ENCODE measurements at places on chromosomes 7 and 10.

GRCh38 chr7:140021603-140022002 lies 41.1 kb downstream of the PARP12 start:
- DNase-seq: no peak

GRCh38 chr7:27605689-27606269 lies 56.9 kb downstream of the HIBADH start:
- peak; percentile 45 for DNase-seq

DNA sequence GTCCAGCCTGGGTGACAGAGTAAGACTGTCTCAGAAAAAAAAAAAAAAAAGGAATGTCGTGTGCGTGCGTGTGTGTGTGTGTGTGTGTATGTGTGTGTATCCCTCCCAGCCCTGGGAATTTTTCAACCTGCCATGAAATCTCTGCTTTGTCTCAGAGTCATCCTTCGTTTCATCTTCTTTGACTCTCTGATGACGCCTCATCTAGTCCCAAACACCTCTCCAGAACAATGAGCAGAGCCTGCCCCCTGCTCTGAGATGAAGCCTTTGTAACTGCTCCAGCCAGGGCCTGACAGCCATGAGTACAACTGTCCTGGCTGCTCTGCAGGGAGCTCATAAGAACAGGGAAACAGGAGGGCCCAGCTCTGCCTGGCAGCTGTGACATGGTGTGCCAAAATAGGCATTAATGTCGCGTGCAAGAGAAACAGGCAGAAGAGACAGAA lies 149.5 kb downstream of the FAM107B start:
- no peak for DNase-seq

- DNase-seq: peak; percentile 86
Measured at GRCh38 chr7:32506266-32507054, 11.2 kb downstream of the AVL9 start.

GRCh38 chr10:47231414-47231813 lies 68.6 kb upstream of the GDF10 start:
- DNase-seq: no peak

DNA sequence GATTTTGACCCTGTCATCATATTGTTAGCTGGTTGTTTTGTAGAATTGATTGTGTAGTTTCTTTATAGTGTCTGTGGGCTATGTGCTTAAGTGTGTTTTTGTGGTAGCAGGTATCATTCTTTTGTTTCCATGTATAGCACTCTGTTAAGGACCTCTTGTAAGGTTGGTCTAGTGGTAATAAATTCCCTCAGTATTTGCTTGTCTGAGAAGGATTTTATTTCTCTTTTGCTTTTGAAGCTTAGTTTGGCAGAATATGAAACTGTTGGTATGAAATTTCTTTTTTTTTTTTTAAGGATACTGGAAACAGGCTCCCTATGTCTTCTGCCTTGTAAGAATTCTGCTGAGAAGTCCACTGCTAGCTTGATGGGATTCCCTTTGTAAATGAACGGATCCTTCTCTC lies 1073.4 kb downstream of the LRMDA start:
- no peak for DNase-seq

GRCh38 chr10:48656241-48656913 lies 28.3 kb upstream of the WDFY4 start:
- DNase-seq: peak; percentile 93

GRCh38 chr7:88686468-88687229 lies 72.9 kb upstream of the ZNF804B start:
- DNase-seq: no peak

DNA sequence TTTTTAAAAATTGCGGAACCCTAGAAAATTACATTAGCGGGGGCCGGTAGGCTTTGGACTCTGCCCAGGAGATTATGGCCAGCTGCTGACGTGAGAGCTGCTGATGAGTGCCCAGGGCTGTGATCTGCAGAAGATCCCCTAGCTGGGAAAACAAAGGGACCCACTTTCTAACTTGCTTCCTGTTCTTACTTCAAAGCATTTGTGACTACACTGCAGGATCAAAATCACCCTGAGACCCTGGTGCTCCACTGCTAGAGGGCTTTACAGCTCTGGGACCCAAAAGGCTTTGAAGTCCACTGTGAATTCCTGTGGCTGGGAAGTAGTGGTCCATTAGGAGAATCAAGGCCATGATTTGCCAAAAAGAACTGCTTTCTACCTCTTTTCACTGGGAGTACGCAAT lies 499.4 kb upstream of the AKR1E2 start:
- no peak for DNase-seq

GRCh38 chr7:962401-963081 lies 8.1 kb upstream of the ADAP1 start:
- DNase-seq: no peak

DNA sequence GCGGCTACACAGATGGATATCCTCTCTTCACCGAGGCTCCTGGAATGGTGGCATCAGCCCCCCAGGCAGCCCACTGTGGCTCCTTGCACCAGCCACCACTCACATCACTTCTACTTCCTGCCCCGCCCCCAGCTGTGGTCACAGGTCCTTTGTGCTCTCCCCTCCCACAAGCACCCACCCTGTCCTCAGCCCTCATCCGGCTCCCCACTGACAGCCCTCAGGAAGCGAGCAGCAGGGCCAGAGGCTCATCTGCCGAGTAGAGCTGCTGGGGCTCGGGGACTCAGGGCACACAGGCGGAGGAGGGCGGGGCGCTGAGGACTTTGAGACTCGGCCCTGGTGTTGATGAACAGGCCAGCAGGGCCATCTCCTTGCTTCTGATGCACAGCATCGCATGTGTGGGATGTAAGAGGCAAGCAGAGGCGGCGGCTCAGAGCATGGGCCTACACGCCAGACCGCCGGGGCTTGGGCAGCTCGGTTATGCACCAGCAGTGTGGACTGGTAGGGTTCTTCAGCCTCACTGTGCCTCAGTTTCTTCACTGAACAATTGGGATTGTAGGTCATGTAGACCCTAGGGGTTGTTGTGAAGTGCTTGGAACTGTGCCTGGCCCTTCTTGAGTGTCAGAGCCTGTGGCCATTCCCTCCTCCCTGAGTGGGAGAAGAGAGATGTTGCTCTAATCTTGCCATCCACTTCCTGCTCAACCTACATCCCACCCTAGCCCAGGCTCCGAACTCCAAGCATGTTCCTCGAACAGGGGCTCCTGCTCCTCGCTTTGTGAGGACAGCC lies at the start of gene PRF1:
Gene PRF1 (minus strand): TSS at position 77 of the 784 bp plus-strand sequence. CDS start 1,839 bp downstream, outside the sequence.
- no peak for DNase-seq

- no peak for DNase-seq
Measured at GRCh38 chr7:92528958-92529264, 316 bp downstream of the RBM48 start.

DNA sequence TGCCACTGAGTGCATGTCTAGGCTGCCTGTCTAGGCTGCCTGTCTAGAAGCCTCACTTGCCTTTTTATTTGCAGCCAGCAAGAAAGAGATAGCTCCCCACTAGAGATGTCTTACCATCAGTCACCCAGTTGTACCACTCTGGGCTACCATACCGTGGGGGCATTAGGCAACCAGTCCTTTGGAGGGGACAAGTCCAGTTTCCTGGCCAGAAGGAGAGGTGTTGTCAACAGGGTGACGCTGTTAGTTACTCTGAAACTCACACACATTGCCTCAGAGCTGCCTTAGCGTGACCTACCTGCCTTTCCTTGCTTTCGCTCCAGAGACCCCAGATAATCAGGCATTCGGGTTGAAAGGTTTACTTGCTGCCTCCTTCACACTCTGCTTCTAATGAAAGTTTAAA lies 155.4 kb downstream of the CELF2 start:
- no peak for DNase-seq

- no peak for DNase-seq
Measured at GRCh38 chr10:30877111-30877510, 154.6 kb downstream of the ZNF438 start.

- no peak for DNase-seq
Measured at GRCh38 chr10:47164800-47165128, 135.2 kb upstream of the GDF10 start.

DNA sequence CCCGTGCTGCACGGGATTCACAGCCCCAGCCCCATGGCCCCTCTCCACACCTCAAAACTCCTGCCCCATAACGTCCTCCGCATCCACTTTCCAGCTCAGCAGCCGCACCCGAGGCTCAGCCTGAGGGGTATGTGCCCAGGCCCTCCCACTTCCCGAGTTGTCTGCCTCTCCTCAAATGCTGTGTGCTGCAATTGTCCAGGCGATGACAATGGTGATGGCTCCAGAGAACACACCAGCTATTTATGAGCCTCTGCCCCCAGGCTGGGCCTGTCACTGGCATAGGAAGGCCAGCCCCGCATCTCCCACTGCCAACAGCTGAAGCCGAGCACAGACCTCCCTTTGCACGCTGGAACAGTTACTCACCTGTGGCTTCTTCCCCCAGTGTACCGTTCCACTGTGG lies 2.4 kb upstream of the LDB3 start:
- DNase-seq: no peak

DNA sequence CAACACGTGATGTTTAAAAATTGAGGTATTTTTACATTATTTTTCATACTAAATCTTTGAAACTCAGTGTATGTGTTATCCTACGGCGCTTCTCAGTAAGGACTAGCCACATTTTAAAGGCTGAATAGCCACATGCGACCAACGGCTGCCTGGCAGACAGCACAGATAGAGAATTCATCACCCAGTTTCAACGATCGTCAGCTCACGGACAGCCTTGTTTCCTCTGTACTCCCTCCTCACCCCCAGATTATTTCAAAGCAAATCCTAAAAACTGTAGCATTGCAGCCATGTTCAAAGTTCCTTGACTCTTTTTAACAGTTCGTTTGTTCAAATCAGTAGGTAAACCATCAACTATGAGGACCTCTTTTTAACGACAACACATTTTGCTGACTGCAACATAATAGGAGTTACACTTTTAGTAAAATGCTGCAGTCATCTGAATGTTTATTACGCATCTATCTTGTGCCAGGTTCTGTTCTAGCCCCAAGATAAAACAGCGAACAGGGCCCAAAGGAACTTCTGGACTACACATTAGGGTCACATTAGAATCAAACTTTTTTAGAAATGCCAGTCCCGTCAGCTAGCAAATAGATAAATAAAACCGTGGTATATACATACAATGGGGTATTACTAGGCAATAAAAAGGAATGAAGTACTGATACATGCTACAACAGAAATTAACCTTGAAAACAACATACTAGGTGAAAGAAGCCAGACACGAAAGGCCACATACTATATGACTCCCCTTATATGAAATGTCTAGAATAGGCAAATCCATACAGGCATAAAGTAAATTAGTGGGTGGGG lies 5.7 kb downstream of the OSBPL3 start:
- DNase-seq: no peak

GRCh38 chr10:36066102-36066501 lies 424.0 kb upstream of the FZD8 start:
- DNase-seq: no peak

- DNase-seq: no peak
Measured at GRCh38 chr10:28593811-28594210, 60.9 kb downstream of the WAC start.

DNA sequence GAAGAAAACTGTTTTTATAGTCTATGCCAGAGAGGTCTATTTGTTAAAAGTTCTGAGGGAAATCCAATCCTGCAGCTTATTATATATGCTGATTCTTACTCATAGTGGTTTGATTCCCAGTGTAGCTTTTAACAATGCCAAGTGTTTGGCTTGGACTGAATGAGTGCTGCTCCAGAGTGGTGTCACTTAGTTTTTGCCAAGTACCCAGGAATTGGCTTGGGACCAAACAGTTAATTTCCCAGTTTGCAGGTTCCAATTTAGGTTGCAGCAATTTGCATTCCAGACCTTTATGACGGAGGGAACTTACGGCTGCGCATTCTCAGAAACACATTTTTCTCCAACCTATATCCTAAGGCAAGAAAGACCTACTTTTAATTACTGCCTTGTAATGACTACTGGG lies 32.4 kb downstream of the NSUN6 start:
- no peak for DNase-seq

DNA sequence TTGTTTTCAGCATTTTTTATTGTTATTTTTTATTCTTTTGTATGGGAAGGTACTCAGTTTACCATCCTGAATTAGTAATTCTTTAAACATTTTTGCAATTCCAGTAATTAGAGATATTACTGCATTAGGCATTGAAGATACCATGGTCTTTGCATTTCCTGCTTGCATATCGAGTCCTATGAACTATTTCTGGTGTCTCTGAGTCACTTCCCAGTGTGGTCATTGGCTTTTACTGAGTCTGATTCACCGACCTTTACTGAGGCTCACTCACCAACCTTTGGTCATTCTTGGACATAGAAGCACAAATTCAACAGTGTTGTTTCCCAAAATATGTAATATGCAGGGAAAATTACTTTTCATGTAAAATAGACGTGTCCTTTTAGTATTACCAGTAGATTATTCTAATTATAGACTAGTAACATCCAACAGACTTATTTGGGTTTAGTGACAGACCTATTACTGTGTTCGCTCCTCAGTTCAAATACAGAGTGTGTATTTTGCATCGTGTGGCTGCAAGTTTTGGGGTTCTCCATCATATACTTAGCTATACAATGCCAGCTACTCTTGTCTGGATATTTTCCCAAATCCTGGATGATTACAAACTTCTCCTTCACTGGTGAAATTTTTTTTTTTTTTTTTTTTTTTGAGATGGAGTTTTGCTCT lies 180.7 kb upstream of the PRSS1 start:
- DNase-seq: peak; percentile 82

DNA sequence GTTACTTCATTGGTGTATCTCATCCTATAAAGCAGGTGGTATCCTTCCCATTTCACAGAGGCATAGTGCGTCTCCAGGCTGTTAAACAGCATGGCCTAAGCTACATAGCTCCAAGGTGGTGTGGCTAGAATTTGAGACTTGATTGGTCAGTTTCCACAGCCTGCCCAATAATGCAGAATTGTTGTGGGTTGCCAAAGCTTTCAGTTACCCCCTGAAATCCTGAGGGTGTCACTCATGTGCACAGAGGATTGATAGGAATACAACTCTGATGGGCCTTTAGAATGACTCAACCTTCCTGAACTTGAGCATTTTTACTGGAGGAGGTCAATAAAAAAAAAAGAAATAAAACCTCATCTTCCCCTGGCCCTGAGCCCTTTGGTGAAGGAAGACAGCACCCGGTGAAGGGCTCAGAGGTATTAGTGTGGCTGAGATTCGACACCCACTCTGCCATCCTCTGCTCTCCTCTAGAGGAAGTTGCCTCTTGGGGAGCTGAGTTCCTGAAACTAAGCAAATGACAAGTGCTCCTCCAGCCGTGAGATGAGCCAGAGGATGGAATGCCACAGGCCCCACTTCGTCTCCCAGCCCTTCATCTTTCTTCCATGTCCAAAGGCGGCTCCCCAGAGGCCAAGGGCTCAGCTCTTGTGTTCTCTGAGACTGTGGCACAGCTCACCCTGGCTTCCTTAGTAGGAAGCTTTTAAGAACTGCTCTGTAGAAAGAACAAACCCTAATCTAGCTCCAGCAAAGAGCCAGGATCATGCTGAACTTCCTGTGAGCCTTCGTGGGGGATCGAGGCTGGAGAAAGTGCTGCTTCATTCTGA lies 1.0 kb downstream of the ACSL5 start:
- DNase-seq: peak; percentile 79

DNA sequence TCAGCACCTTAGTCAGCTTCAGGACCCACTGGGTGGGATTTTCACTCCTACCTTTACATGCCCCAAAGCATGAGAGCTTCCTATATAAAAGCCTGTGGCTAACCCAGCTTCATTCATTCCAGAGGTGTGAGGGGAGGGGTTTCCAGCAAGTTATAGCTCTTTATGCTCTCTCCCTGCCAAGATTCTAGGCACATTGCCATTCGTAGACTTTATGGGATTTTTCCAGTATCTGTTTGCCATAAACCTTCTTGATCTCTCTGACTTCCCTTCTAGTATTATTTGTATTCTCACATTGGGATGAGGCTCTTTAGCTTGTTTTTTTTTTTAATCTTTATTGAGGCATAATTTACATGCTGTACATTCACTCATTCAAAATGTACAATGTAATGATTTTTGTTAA lies 67.5 kb downstream of the POU6F2 start:
- no peak for DNase-seq
